ENCODE measurements at places on chromosomes 1 and 21.

DNA sequence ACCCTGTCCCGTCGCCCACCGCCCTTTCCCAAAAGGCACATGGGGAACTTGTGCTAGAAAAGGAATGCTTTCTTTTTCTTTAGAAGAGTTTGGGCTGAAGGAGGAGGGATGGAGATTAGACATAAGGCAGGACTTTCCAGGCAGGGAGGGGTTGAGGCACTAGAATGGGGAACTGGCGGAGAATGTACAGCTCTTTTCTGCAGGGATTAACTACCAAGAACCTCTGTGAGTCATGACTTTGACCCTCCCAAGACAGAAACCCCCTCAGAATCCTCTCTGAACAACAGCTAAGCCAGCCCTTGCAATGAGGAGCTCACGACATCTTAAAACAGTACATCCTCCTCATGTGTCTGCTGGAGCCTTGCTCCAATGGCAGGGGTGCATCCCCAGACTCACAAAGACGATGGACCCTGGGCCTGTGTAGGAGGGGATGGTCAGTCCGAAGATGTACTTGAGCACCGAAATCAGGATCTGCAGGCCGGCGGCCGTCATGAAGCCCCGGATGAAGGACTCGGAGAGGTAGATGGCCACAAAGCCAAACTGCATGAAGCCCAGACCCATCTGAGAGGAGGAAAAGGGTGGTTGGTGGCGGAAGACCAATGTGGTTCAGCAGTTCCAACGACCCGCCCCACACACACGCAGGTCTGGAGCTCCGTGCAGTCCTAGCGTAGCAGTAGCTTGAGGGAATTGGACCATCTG, 13.6 kb downstream of the SLC26A9 start:
- DNase-seq = no peak

GRCh38 chr1:58441699-58442098, 104.8 kb downstream of the OMA1 start:
- DNase-seq = peak; percentile 54

- peak; percentile 77 for DNase-seq
Measured at GRCh38 chr1:52296345-52296744, 69.7 kb downstream of the CC2D1B start.

GRCh38 chr1:236489710-236490377, 33.9 kb upstream of the LGALS8 start:
- DNase-seq = peak; percentile 68

GRCh38 chr1:248703674-248704073, 1.1 kb upstream of the OR14I1 start:
- DNase-seq = no peak

- DNase-seq = no peak
Measured at GRCh38 chr1:212746546-212746945, 45.0 kb downstream of the NSL1 start.

- DNase-seq = no peak
Measured at GRCh38 chr1:234718496-234719453, 108.8 kb upstream of the IRF2BP2 start.

GRCh38 chr1:26690576-26691031, 5.2 kb upstream of the ARID1A start:
- no peak for DNase-seq

- no peak for DNase-seq
Measured at GRCh38 chr21:45867671-45868081, 113.9 kb upstream of the COL6A1 start.

- DNase-seq = no peak
Measured at GRCh38 chr1:54800899-54801759, at the start of gene TTC22. TTC22 (minus strand) TSS chr1:54801323; CDS start chr1:54801163, 160 bp downstream.

GRCh38 chr1:29270929-29271521, 34.7 kb downstream of the PTPRU start:
- DNase-seq = no peak

- no peak for DNase-seq
Measured at GRCh38 chr1:222387007-222387814, 160.7 kb downstream of the HHIPL2 start.

DNA sequence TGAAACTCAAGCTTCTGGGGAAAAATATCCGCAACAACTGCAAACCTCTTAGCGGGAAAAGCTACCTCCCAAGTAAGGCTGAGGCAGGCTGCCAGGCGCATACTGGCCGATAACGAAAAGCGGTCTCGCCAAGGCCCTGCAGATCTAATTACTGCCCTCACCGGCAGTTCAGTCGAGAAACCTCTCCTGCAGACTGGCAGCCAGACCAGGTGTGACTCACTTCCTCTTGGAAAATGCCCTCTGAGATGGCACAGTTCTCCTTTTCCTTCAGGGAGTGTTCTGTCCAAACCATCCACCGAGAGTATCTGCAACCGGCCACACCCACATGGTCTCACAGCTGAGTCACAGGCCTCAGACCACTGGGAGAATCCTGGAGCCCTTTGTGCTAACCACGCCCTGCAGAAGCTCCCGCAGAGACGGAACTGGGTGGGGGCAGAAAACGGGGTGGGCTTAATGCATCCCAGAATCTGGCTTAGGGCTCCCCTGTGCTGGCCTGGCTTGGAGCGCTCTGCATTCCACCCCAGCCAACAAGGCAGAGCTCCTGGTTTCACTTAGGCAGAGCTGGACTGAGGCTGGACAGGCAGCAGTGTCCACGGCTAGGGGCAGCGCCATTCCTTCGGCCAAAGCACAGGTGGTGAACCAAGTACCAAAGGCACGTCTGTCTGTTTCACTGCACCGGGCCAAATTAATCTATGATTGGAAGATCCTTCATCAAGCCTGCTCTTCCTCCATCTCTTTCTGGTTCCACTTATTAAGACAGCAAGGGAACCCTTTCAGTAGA, 1.2 kb downstream of the S100A10 start:
- DNase-seq = no peak

DNA sequence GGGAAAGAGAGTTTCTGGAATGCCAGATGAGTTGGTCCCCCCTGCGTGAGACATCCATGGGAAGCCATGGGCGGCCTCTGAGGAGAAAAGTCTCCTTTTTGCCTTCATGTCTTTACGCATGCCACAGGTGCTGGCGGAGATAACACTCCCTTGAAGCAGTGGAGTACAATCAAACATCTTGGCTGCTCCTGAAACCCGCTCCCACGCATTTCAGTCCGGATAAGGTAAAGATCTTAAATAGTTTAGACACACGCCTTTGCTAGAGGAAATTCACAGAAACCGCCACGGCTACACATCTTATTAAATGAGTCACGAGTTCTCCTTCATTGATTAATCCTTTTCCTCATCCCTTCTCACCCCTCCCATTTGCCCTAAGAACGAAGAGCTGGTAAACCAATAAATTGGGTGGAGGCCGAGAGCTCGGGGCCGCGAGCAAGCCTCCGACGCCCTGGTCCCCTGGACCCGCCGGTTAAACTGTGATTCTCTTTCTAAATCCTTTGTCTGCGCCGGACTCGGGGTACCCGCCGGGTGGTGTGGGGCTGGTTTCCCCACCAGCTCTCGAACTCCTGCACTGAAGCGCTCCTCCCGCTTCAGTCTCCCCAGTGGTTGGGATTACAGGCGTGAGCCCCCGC, 6.6 kb upstream of the ZNF669 start:
- no peak for DNase-seq
